C1 segment of cervical spinal cord (tissue), 14 donors: ENCODE measurements at places on chromosomes 6 and 20.

GRCh38 chr20:7657569-7657968 lies 282.7 kb downstream of the HAO1 start:
- DNase-seq: no peak

GRCh38 chr6:137188855-137189254 lies 15.4 kb upstream of the IL22RA2 start:
- no peak for DNase-seq

- no peak for DNase-seq
Observed at GRCh38 chr20:45861221-45862075, 4.0 kb downstream of the ZSWIM3 start.

DNA sequence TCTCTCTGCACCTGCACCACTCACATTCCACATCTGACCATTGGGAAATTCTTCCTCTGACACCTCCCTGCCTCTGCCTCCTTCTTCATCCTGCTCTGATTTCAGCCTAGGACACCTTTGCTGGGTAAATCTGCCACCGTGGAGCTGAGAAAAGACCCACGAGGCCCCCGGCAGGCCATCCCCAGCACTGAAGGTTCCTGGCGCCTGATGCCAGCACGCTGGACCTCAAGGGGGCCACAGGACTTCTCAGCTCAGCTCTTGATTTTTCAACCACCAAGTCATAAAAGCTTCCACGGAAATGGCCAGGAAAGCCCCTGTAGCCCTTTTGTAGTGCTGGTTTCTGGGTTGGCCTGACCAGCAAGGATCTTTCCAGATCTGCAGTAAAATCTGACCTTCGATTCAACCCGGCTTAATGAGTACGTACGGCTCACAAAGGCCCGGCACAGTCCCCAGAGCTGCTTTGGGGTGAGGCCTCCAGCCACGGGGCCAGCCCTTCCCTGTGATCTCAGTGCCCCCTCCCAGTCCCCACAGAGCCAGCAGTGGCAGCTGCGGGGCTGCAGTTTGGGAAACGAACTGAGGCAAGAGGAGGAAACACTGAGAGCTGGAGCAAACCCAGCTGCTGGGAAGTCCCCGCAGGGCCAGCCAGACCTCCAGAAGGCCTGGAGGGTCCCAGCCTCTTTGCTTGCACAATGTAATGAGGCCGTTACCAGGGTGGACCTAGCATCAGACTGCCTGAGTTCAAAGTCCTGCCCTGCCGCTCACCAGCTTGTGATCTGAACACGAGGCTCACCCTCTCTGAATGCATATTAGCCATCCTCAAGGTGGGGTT lies 157.5 kb downstream of the BMP7 start:
- DNase-seq: no peak

DNA sequence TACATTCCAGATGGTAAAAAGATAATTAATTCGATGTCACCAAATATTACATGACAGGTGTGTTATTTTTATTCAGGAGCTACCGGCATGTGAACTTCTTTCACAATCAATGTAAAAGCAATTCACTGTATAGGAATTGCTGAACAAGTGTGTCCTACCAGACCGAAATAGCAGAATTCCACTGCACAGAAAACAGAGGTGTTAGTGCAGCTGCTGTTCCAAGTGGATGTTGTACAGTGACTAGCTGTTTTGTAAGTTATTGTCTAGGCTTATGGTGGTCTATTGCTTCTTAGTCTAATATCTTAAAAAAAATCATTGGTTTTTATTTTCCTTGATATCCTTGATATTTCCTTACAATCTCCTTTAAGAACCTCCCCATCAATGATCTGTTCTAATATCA lies 107.4 kb downstream of the COL19A1 start:
- no peak for DNase-seq

DNA sequence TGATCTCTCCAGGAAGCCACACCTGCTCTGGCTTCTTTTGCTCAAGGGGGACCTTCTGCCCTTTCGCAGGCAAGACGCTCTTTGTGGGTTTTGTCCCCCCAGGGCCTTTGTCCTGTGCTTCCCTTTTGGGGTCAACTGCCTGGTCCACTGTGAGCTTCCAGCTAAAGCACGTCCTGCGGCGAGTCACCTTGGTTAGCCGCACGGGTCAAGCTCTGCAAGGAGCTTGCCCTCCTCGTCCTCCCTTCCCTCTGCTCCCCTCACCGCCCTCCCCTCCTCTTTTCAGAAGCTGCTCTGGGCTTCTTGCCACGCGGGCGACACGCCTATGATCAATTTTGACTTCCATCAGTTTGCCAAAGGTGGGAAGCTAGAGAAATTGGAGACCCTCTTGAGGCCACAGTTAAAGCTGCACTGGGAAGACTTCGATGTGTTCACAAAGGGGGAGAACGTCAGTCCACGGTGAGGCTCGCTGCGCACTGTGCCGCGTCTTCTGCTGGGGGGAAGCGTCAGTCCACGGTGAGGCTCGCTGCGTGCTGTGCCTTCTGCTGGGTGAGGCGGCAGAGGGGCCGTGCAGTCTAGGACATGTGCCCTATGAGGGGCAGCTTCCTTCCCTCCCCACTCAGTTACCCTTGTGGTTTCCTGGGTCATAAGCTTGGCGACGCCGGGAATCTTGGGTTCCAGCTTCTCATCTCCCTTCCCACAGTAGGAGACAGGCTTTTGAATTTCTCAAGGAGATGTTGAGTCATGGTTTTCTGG lies 80.2 kb downstream of the SYNJ2 start:
- DNase-seq: no peak

- DNase-seq: no peak
Observed at GRCh38 chr6:45816674-45817297, 198.9 kb downstream of the CLIC5 start.

DNA sequence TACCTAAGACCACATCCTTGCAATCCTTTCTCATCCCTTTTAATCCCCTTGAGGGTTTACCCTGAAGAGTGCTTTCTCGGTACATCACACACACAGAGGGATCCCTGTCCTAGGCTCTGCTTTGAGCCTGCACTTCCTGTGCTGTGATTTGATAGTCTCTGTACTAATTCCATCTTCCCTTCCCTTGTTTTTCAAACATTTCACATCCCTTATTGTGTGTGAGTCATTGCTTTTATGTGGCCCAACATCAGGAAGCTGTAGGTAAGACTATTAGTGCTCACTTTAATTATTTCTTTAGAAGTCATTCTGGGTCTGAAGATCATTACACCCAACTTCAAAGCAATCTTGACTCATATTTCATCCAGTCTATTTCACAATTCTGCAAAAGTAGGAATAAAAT lies 57.2 kb upstream of the ANKEF1 start:
- DNase-seq: no peak

DNA sequence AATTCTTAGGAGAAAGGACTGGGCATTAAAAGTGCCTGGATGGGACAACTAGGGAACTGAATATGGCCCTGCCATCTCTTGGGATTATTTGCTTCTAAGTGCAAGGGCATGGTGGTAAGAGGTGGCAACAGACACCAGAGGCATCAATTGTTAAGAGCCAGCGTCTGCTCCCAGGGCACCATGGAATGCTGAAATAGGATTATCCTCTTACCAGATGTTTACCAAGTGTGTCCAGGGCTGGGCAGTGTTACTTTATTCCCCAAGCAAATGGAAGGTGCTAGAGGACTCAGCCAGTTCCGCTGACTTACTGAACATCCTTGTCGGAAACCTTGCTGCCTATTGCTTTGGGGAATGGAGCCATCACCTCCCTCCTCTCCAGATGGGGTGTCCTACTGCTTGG lies 273.6 kb upstream of the SUPT3H start:
- no peak for DNase-seq

DNA sequence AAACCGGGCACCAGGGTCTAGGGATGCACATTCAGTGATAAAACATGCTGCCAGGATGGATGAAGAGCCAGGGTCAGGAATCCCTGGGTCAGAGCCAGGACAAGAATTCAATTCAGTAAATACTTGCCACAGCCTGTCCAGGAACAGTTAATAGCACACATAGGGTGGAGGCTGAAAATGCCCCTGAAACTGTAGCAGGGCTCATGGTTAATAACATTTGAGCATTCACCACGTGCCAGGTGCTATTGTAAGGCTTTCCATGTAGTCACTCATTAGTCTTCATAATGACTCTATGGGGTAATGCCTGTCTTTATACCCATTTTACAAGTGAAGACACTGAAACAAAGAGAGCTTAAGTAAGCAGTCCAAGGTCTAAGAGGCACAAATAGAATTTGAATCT lies 296.3 kb downstream of the LRFN2 start:
- DNase-seq: no peak

GRCh38 chr20:1449370-1449769 lies 17.3 kb downstream of the NSFL1C start:
- no peak for DNase-seq

DNA sequence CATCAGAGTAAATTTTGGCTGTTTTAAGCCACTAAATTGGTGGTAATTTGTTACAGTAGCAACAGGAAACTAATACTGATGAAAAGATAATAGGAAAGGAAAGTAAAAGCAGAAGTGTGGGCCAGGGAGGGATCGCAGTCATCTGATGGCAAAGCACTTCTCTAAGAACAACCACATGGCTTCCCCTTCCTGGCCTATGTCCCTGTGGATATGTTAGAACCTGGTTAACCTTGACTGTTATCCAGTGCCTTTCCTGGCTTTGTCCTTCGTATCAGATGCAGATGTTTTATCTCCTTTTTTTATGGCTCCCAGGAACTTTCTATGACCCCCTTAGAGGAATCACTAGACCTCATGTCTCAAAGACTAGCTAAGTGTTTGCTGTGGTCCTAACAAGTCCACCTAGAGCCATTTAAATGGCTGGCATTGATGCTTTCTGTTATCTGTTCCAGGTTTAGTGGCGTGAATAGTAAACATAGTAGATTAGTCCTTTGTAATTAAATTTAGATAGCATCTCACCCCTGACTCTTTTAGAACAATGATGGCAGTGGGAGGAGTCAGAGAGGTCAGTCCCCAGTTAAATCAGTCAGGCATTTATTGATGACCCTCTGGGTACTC lies 79.2 kb upstream of the PHACTR2 start:
- no peak for DNase-seq
